ENCODE measurements at places on chromosomes 3 and 15. TPM values are rescaled to one million over a fixed set of nuclear protein-coding genes. Genes with fewer than 3 reads are reported as not detected.

- H3K36me3 ChIP-seq: no peaks in the 10 kb centered on the region
- H3K4me3 ChIP-seq: no peak overlapping the region
- H3K4me1 ChIP-seq: no peaks in the 10 kb centered on the region
- H3K27me3 ChIP-seq: no peaks in the 10 kb centered on the region
- H3K27ac ChIP-seq: no peak overlapping the region
- DNase-seq: no peak
Measured at GRCh38 chr15:31157644-31158069, 56.1 kb upstream of the TRPM1 start.

GRCh38 chr15:59250249-59250648 is 43.6 kb downstream of the LDHAL6B start:
- H3K27ac ChIP-seq: no peak overlapping the region
- H3K4me3 ChIP-seq: no peak overlapping the region
- DNase-seq: peak; percentile 10

- no peak overlapping the region for H3K4me3 ChIP-seq
- no peaks in the 10 kb centered on the region for H3K4me1 ChIP-seq
- DNase-seq: no peak
- H3K36me3 ChIP-seq: no peaks in the 10 kb centered on the region
- no peak overlapping the region for H3K27ac ChIP-seq
- H3K27me3 ChIP-seq: no peaks in the 10 kb centered on the region
Measured at GRCh38 chr15:77346245-77347036, 73.5 kb downstream of the PEAK1 start.

DNA sequence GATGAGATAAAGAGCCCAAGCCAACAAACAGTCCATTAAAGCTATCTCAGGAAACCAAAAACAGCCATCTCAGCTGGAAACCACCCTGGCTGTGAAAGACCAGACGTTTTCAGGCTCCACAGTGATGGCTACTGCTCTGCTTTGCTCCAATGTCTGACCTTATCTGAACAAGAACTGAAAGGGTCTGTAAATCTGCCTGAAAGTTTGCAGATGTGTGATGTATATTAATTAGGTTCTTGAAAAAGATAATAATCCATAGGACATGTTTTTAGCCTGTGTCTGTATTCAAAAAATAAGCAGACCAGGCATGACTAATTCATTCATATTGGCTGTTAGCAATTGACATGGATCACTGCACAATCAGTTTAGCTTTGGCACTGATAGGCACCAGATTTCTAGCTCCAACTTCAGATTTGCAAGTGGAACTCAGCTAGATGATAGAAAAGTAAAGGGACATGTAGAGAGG is 611.4 kb upstream of the NAALADL2 start:
- H3K4me1 ChIP-seq: no peaks in the 10 kb centered on the region
- H3K4me3 ChIP-seq: no peak overlapping the region
- no peaks in the 10 kb centered on the region for H3K27me3 ChIP-seq
- H3K36me3 ChIP-seq: no peaks in the 10 kb centered on the region
- H3K27ac ChIP-seq: no peak overlapping the region

DNA sequence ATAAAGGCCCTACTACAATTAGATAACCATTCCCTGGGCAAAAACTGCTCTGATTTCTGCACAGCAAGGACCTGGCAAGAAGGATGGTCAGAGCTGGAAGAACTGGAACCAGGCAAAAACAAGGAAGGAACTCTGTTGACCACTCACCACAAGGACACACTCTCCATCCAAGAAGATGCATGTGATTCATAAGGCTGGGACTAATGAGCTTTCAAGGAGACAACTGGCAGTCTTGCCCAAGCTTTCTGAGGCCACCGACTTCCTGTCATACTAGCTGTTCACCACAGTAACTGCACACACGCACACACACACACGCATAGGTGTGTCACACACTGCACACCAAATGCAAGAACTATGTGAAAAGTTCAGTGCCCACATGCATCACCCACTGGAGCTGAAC is 256.6 kb downstream of the OCA2 start:
- H3K4me3 ChIP-seq: no peak overlapping the region
- no peaks in the 10 kb centered on the region for H3K36me3 ChIP-seq
- no peak for DNase-seq
- no peaks in the 10 kb centered on the region for H3K27me3 ChIP-seq
- H3K4me1 ChIP-seq: no peaks in the 10 kb centered on the region
- no peak overlapping the region for H3K27ac ChIP-seq

- no peak for DNase-seq
- H3K27me3 ChIP-seq: no peaks in the 10 kb centered on the region
- no peak overlapping the region for H3K4me3 ChIP-seq
- peaks cover 4% of the 10 kb centered on the region for H3K4me1 ChIP-seq
Measured at GRCh38 chr3:107999215-107999775, 91.5 kb downstream of the CD47 start.

DNA sequence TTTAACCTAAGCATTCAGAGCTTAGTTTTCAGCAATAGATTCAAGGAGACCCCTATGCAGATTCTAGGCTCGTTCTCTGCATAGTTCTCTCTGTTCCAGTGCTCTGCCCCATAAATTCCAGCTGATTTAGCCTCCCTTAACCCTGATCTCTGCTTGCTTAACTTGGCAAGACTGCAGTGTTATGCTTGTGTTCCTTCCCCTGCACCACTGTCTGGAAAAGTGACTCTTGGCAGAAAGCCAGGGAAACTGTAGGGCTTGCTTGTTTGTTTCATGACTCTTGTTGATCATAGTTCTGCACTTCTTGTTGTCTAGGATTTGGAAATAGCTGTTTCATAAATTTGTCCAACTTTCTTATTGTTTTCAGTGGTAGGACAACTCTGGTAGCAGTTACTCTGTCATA is 40.1 kb downstream of the ANAPC13 start:
- H3K36me3 ChIP-seq: no peaks in the 10 kb centered on the region
- no peaks in the 10 kb centered on the region for H3K4me1 ChIP-seq
- no peak overlapping the region for H3K27ac ChIP-seq
- H3K4me3 ChIP-seq: no peak overlapping the region

GRCh38 chr3:2929574-2929973 is 180.6 kb downstream of the IL5RA start:
- no peak overlapping the region for H3K27ac ChIP-seq
- no peaks in the 10 kb centered on the region for H3K36me3 ChIP-seq
- H3K4me3 ChIP-seq: no peak overlapping the region
- no peaks in the 10 kb centered on the region for H3K4me1 ChIP-seq
- no peak for DNase-seq

RASSF1 gene
- polyA plus RNA-seq: 223 TPM

TMC3 gene
- not detected for polyA plus RNA-seq

CLEC3B gene
- 0.82 TPM for polyA plus RNA-seq

CIDEC gene
- polyA plus RNA-seq: not detected

Measured in B cell (primary cell).